ENCODE measurements at places on chromosomes 1 and 21.

DNA sequence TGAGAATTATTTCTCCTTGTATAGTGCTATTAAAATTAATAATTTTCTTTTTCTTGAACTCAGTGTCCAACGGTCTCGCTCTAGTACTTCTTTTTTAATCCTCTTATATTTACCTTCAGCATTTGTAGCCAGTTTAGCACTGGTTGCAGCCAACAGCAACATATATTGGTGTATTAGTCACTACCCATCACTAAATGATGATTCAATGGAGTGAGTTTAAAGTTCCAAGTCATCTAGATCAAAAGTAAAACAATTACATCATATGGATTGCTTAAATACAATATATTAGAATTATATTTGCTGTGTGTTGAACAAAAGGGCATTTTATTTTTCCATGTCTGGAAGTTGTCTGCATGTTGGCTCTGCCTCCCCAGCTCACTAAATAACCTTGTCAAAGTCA, 591.8 kb downstream of the ADGRL2 start:
- no peak for DNase-seq

DNA sequence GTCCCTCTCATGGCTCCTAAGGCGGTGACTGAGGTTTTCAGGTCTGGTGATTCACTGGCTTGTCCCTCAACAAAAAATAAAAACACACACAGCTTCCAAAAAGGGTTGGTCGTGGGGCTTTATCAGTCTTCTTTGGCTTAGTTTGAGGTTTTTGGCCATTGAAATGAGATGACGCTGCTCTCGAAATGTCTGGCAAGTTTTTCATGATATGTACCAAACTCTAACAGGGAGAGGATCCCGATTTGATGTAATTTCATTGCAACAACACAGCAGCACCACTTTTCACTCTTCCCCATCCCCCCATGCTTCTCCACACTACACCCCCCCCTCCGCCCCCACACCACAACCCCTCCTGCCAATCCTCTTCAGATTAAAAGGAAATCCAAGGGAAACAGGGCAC, 187.1 kb upstream of the NFIA start:
- DNase-seq = no peak

GRCh38 chr1:59427155-59427554, 130.3 kb downstream of the FGGY start:
- DNase-seq = no peak

GRCh38 chr1:11563560-11564069, 84.7 kb downstream of the DISP3 start:
- DNase-seq = no peak

- DNase-seq = no peak
Measured at GRCh38 chr1:147717051-147717705, 43.2 kb downstream of the GJA5 start.

DNA sequence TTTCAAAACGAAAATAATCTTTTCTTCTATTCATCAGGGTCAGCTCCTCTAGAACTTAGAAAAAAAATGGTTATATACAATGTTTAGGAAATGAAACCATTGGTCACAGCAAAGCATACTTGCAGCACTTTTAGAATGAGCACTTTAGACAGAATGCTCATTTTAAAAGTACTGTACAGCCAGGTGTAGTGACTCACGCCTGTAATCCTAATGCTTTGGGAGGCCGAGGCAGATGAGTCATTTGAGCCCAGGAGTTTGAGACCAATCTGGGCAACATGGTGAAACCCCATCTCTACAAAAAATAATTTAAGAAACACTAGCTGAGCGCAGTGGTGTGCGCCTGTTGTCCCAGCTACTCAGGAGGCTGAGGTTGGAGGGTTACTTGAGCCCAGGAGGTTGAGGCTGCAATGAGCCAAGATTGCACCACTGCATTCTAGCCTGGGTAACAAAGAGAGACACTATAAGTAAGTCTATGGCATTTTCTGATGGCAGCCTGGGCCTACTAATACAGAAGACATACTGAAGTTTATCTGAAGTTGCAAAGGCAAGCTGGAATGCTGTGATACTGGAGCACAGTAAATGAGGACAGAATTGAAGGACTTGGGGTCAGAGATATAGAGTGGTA, 48.9 kb upstream of the ZNF326 start:
- no peak for DNase-seq

DNA sequence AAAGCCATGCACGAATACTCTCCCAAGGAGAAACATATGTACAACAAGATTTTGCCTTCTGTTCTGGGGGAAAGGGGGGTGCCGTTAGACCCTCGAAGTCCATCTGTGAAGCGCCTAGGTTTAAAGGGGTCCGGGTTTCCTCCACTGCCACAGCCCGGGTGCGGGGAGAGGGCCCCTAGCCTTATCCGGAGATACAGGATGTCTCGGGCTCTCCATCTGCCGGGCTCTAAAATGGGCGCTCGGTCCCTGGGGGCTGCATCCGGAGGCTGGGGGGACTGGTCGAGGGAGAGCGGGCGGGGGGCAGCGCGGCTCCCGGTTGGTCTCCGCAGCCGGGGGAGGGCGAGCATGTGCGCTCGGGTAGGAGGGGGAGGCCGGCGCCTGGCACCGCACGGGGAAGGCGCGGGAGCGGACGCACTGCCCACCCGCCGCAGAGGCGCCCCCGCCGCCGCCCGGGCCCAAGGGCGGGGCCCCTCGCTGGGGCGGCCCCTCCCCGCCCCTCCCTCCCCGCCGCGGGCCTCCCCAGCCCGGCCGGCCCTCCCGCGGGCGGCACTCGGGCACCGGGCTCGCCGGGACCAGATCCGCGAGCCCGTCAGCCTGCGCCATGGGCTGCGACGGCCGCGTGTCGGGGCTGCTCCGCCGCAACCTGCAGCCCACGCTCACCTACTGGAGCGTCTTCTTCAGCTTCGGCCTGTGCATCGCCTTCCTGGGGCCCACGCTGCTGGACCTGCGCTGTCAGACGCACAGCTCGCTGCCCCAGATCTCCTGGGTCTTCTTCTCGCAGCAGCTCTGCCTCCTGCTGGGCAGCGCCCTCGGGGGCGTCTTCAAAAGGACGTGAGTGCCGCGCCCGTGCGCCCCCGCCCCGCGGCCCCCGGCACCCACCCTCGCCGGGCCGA, 63.1 kb downstream of the ELK4 start:
- DNase-seq = no peak

DNA sequence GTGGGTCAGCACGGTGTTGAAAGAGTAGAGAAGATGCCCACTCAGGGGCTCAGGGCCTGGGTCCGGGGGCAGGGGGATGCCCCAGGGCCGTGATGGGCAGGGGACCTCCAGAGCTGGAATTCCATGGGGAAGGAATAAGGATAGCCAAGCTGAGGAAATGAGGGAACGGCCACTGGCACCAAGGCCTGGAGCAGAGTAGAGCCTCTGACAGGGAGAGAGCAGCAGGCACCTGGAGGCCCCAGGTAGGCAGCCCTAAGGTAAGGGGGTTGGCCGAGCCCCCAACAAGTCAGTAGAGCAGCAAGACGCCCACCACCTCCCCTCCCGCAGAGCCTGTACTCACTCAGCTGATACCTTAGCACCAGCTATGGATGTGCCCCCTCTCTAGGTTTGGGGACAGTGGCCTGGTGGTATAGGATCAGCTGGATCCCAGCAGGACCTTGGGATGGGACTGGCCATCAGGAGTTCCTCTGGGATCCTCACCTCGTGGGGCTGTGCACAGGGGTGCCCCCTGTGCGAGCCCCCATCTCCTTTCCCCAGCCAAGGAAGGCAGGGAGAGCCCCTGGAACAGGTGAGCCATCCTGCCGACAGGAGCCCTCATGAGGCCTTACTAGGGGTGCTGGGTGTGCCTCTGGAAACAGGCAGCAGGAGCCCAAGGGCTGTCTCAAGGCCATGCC, 21.0 kb upstream of the ARF1 start:
- DNase-seq = no peak

DNA sequence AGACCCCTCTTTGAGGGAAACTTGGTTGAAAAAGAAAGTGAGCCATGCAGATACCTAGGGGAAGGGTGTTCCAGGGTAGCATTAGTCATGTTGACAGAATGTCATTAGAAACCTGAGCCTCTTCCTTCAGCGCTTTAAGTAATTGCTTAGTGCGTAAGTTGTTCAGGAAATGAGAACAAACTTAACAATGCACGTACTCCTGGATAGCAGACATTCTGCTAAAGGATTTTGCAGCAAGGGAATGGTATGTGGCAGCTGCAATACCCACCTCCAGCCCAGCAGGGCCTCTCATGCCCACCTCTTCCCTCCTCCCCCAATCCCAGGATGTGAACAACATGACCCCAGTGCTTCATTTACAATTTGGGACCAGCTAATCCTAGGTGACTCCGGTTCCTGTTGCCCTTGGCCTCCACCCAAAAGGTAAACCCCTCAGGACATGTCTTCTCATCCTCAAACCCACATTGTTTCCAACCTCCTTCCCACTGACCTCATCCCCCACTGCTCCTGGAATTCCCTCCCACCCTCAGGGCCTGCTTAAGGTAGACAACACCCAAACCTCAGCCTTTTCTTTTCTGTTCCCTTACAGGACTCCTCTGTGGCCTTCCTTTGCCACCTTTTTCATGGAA, 98.0 kb upstream of the BCAR3 start:
- DNase-seq = peak; percentile 14

GRCh38 chr1:77281491-77282186, at the start of gene AK5:
TSS of gene AK5 (plus strand) at chr1:77282019. CDS start at chr1:77282314, 295 bp downstream.
- no peak for DNase-seq

DNA sequence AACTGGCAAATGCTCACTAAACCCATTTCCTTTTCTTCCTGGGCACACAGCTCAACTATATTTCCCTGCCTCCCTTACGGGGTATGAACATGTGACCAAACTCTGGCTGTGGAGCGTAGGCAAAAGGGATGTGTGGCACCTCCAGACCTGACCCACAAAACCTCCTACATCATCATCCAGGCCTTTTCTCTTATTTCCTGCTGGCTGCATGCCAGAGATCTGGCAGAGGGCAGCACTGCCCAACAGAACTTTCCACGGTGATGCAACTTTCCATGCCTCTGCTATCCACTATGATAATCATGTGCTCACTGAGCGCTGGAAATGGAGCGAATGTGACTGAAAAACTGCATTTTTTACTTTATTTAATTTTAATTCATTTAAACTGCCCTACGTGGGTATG, 99.6 kb upstream of the CACNA1E start:
- no peak for DNase-seq

GRCh38 chr1:170494369-170494768, 37.6 kb upstream of the GORAB start:
- DNase-seq = no peak

- DNase-seq = no peak
Measured at GRCh38 chr1:21326861-21327344, 36.6 kb upstream of the ECE1 start.

DNA sequence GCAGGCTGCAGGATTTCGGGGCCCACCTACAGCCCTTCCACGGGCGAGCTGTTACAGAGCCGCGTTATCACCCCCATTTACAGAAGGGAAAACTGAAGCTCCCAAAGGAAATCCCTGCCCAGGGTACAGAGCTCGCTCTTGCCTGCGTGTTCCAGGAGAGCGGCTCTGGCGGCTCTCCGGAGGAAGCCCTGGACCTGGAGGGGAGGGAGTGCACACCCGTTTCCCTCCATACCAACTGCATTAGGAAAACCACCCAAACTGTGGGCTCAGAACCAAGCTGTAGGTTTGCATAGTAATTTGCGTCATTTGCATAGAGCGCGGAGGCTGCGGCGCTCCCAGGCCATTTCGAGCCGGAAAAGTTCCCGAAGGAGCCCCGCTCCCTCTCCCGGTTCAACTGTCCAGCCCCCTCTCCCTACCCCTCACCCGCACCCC, 24.7 kb upstream of the ADGRB2 start:
- peak; percentile 48 for DNase-seq

Measured in AG09319 (cell line).